ENCODE measurements at places on chromosomes 4 and X.

DNA sequence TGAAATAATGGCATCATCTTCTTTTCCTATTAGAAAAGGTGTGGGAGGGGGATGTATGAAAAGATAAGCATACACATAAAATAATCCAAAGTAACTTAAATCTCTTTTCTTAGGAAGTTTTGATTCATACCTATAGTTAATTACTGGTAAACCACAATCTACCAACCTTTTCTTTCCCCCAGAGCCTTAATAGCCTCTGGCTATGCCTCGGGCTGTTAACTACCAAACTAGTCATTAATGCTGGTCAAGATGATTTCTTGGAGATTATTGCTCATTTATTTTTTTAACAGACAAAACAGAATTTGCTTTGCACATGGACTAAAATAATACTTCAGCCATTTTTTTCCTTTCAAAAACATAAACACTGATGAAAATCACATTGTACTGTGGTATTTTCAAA is 16.9 kb downstream of the NAA11 start:
- DNase-seq, result no peak

- DNase-seq, result no peak
These were observed 73.7 kb downstream of the USP46 start for GRCh38 chr4:52585379-52585778.

DNA sequence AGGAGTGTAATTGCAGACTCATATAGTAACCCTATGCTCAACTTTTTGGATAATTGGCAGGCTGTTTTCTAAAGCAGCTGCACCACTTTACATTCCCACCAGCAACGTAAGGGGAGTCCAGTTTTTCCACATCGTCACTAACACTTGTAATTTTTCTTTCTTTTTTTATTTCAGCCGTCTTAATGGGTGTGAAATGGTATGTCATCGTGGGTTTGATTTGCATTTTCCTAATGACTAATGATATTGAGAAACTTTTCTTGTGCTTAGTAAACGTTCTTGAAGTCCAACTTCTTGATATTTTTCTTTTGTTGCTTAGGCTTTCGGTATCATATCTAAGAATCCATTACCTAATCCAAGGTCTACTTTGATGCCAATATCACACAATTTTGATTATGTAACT is 95.3 kb upstream of the IL1RAPL1 start:
- no peak for DNase-seq

- peak; percentile 66 for DNase-seq
These were observed 86.0 kb upstream of the TET2 start for GRCh38 chr4:105060628-105061027.

GRCh38 chr4:10082047-10082446 is 34.6 kb downstream of the WDR1 start:
- DNase-seq, result no peak

- DNase-seq, result peak; percentile 49
These were observed 262.7 kb downstream of the PDHA2 start for GRCh38 chr4:96102541-96103026.

All from fibroblast of upper back skin (primary cell).